Mesenchymal stem cell (in vitro differentiated cells and primary cell): ENCODE measurements at places on chromosomes 2 and 18.

DNA sequence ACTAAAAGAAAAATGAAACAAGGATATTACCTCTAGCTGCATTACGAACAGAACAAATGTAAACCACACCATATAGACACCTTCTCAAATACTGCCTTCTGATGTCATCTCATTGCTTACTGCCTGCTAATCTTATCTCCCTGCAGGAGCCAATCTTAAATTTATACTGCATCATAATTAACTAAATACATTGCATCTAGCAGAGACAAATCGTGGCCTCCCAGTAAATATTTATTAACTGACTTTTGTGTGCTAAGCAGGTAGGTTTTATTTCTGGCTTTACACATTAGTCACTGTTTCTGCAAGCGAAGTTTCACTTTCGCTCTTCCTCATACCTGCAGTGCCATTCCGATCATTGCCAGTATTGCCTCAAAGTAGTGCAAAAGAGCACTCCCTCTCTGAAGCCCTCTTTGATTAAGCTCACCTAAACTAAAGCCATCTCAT lies 67.5 kb downstream of the SPATS2L start:
- no peak for DNase-seq

GRCh38 chr2:226813148-226813701 lies 13.6 kb upstream of the IRS1 start:
- peak; percentile 12 for DNase-seq

- no peak for DNase-seq
Measured at GRCh38 chr2:6297238-6297637, 568.5 kb downstream of the CMPK2 start.

GRCh38 chr2:182937870-182938269 lies 71.4 kb upstream of the FRZB start:
- no peak for DNase-seq

DNA sequence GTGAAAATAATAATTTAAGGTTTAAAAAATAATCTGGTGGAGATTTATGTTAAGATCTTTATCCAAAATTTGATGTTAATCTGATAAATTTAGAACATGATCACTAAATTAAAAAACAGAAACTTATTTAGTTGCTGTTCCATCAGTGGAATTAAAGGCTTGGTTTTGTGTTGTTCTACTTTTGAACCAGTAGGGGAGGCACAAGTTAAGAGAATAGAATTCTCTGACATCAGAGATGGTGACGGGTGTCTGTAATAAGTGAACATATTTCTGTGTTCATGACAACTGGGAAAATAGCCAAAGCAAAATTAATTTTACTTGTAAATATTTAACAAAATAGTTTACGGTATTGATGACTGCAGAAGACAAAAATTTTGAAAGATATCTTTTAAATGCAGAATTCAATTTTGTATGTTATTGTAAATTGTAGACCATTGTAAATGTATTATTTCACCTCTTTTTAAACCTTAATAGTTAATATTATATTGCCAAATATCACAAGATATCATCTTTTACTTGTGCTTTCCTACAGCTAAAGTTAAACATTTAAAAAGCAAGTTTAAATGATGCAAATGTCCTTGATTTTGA lies 106.0 kb downstream of the UBR3 start:
- DNase-seq = peak; percentile 45

- no peak for DNase-seq
Measured at GRCh38 chr18:26036635-26037034, 53.8 kb downstream of the SS18 start.
